ENCODE measurements at places on chromosomes 1 and 21.

GRCh38 chr1:159187647-159188374, 16.4 kb downstream of the CADM3 start:
- no peak for DNase-seq

GRCh38 chr1:169312084-169312954, 55.3 kb downstream of the NME7 start:
- DNase-seq = peak; percentile 98

DNA sequence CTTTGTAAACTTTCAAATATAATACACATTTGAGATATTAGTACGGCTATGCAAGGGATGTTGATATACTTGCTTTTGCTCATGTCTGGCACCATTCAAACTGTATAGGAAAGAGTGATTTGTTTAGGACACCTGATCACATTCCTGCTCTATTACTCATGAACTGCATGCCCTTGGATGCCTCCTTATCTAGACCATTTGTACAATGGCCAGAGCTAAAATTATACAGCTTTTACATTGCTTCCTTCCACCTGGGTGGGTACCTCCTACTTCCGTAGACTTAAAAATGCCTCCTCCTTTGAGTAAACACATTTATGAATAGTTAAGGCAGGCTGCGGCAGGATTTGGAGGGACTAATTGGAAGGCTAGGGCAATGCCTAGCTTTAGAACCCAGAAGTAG, 85.4 kb upstream of the PBX1 start:
- DNase-seq = no peak

- DNase-seq = no peak
Observed at GRCh38 chr1:179146476-179146875, 64.6 kb downstream of the TOR3A start.

- DNase-seq = no peak
Observed at GRCh38 chr1:192967211-192967877, 91.8 kb downstream of the UCHL5 start.

GRCh38 chr1:50604580-50604979, 181.3 kb upstream of the DMRTA2 start:
- DNase-seq = no peak

DNA sequence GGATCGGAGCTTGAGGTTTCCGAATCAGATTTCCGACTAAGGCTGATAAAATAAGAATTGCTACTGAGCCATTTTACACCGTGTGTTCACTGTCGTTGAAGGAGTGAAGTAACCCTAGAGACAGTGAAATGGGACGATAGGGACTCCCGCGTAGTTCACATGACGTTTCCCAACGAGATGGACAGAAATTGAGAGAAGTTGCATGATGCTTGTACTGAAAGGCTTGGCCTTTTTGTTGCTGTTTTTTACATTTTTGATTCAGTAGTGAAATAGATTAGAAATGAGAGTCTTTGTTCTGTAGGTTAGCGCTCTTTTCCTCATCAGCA, 1.2 kb downstream of the KHDRBS1 start:
- no peak for DNase-seq

GRCh38 chr1:178645157-178645807, 79.8 kb upstream of the RALGPS2 start:
- DNase-seq = no peak

- no peak for DNase-seq
Observed at GRCh38 chr1:231612393-231613089, 14.0 kb upstream of the DISC1 start.

GRCh38 chr1:151459331-151460046, at the start of gene POGZ:
POGZ (minus strand) TSS chr1:151459494; CDS start chr1:151442204, 17,290 bp downstream.
- peak; percentile 98 for DNase-seq

- DNase-seq = no peak
Observed at GRCh38 chr21:36692835-36693488, 6.0 kb upstream of the SIM2 start.

GRCh38 chr1:221794079-221794670, 52.3 kb upstream of the DUSP10 start:
- DNase-seq = no peak

DNA sequence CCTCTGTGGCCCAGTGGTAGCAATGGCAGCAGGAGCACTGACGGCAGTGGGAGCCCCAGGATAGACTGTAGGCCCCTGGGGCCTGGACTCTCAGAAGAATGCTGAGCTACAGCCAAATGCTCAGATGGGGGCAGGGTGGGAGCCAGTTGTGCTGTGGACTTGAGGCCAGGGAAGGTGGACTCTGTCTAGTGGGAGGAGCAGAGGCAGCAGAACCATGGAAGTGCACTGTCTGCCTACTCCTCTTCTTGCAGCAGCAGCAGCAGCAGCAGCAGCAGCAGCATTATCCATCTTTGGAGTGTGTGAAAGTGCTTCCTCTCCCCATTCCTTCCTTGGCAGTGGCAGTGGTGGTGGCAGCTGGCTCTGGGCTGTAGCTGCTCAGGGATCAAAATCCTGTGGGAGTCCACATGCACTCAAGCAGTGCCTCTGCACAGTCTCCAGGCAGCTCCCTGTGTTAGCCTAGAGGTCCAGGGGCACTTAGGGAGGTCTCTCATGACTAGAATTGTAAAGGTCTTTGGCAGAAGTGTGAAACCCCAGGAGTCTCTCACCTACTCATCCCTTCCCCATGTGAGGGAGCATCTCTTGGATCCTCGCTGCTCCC, 917.9 kb upstream of the B3GALT2 start:
- DNase-seq = no peak

- no peak for DNase-seq
Observed at GRCh38 chr1:2567083-2567679, 11.0 kb downstream of the TNFRSF14 start.

DNA sequence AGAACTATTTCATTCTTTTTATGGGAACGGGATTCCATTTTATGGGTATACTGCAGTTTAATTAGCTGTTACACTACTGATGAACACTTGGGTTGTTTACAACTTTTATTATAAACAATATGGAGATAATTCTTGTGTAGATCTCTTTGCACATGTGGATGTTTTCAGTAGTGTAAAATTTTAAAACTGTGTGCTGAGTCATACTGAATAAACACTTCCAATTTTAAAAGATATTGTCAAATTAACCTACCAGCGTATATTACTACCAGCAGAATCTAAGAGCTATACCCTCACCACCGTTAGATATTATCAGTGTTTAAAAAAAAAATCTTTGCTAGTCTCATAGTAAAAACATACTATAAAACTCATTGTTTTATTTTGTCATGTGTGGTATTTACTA, 106.1 kb downstream of the CC2D1B start:
- no peak for DNase-seq

DNA sequence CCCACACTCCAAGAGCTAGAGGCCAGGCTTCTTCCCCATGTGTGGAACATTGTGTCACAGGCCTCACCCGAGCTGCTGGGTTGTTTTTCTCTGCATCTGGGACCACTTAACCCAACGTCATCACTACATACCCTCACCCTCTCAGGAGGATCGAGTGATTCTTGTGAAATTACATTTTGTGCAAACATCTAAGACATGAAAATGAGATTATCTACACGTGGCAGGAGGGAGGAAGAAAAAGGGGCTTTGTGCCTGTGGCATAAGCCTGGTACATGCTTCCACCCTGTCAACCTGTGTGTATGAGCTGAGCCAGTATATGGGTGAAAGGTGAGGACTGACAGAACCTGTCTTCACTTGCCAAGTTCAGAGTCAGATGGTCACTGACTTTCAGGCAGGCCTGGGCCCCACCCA, 1.6 kb downstream of the CPT2 start:
- DNase-seq = no peak

DNA sequence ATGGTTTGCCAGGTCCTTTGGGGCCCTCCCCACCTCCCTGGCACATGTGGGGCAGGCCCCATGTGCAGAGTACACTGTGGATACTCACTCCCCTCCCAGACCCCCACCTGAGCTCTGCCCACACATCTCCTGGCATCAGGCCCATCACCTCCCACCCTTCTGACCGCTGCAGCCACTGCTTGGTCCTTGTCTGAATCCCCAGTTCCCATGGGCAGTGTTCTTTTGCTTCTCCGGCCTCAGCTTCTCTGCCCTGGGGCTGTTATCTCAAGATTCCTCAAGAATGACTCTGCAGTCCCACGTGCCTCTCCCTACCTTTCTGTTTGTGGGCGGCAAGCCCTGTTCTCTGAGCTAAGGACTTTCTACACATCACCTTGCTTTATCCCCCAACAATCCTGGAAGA, 187.7 kb upstream of the EDN2 start:
- DNase-seq = peak; percentile 94

DNA sequence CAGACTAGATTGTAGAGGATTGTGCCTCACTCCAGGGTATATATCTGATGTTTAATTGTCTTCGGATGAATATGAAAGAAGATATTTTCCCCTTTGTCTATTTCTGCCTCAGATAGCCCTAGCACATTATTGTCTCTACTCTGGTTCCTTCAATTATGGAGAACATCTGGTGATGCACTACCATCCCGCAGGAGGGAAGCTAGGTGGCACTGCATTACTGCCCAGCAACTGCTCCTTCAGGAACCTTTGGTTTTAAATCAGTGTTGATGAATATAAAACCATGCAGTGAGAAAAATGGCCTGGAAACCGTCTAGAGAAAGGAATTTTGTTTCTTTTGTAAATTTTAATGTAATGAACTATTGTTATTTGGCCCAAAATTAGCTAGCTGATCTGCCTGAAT, 68.5 kb downstream of the GPR88 start:
- peak; percentile 69 for DNase-seq

- DNase-seq = peak; percentile 71
Observed at GRCh38 chr21:35423709-35424108, 374.6 kb upstream of the RUNX1 start.
